NCI-H345 (cell line): ENCODE measurements at places on chromosomes 13 and 19.
A peak's percentile ranks its signal among the peaks of the same experiment; 100 is the strongest.

DNA sequence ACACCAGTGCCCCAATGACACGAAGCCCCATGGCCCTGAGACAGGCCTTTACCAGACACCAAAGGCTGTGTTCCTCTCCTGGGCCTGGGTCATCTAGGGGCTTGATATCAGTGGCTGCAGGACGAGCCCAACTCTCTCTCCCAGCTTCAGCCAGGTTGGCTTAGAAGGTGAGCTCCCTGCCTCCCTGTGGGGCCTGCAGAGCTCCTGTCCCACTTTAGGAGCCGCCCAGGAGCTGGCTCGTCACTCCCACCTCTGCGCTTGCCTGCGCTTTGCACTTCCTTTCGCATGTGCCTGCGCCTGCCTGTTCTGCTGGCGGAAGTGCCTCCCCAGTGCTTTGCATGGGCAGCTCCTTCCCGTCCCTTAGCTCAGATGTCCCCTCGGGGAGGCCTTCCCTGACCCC is 4.9 kb downstream of the CALM3 start:
- no peak for DNase-seq

DNA sequence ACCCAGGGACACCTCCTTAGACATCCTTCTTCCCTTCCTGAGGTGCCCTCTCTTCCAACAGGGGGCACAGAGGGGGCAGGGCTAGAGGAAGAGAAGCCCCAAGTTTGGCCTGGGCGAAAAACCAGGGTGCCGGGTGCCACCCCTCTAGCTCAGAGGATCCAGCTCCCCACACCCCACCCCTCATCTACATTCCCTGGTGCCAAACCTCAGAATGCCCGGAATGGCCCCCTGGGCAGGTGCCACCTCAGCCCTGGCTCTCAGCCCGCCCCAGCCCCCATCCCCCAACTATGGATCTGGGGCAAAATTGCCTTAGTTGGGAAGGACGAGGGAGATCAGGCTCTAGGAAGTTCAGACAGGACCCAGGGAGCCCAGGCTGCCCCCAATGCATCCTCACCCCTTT is 2.0 kb downstream of the CNN1 start:
- no peak for DNase-seq

- DNase-seq, result no peak
These were observed 172.6 kb downstream of the NUFIP1 start for GRCh38 chr13:44816701-44817100.

GRCh38 chr13:106036870-106037269 is 498.6 kb downstream of the EFNB2 start:
- no peak for DNase-seq

DNA sequence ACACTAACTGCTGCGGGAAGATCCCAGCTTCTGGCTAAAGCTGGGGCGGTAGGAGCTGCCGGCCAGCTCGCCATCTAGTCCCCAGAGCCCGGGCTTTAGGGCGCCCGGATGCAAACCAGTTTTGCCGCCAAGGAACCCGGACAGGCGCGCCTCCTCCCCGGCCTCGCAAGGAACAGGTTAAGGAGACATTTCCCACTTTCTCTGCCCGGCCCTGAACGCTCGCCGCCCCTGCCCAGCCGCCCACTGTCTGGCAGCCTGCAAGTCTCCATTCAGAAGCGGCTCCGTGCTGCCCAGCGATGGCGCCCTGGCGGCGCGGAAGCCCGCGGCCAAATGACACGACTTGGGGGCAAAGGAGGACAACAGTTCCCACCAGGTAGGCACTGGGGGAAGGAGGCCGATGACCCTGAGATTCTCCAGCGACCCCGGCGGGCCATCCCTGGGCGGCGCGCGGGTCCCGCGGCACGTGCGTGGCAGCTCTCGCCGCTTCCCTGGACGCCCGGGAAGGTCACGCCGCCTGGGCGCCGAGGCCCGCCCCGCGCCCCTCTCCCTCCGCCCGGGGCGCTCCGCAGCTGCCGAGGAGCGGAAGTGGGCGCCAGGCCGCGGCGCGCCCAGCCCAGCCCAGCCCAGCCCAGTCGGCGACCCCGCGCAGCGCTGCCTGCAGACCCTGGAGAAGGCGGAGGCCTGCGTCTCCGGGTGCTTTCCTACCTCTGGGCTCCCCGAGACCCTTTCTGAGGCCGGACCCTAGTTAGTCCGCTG is 42.2 kb upstream of the HNRNPA1L2 start:
- peak; percentile 35 for DNase-seq

- no peak for DNase-seq
These were observed 52.9 kb downstream of the OR10H4 start for GRCh38 chr19:16001481-16002312.

DNA sequence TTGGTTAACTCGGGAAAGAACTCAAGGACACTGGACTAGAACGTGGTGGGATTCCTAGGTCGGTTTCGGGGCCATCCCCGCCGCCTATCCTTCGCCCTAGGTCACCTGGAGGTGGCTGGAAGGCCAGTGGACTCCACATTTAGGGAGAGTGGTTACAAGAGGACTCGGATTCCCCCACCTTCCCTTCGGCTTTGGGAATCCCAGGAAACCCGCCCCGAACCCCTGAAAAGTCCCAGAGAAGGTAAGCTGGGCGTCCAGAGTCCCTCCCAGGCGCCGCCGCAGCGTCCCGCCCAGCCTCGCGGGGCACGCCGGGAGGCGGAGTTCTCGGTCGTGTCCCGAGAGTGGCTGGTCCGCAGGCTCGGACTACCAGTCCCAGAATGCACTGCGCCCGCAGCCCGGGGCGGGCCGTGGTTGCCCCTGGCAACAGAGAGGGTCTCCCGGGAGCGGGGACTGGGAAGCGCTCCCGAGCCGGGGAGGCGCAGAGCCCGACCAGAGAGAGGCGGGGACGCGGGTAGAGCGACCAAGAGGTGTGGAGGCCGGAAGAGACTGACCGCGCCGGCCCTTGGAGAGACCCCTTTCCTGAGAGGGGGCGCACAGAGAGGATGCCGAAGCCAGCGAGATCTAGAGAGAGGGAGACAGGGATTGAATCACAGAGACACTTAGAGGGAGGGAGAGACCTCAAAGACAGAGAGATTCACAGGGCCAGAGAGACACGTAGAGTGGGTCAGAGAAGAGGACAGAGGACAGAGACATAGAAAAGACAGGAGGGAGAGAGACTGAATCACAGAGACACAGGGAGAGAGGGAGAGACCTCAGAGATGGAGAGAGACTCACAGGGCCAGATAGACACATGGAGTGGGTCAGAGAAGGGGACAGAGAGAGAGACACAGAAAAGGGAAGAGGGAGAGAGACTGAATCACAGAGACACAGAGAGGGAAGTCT is 2.6 kb upstream of the PRKCG start:
- DNase-seq, result no peak

DNA sequence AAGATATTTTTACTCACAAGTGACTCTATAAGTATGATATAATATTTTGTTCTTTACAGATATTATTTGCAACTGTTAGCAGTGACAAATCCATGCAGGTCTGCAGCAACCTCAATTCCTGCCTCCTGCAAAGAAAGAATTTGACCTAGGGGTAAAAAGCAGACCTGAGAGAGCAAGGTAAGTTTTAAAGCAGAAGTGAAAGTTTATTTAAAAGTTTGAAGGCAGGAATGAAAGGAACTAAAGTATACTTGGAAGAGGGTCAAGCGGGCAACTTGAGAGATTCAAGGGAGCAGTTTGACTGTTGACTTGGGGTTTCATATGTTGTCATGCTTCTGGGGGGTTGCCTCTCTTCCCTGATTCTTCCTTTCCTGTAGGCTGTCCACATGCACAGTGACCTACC is 520.1 kb upstream of the PCDH20 start:
- DNase-seq, result no peak

GRCh38 chr19:30784850-30785457 is 412.8 kb downstream of the ZNF536 start:
- DNase-seq, result no peak

DNA sequence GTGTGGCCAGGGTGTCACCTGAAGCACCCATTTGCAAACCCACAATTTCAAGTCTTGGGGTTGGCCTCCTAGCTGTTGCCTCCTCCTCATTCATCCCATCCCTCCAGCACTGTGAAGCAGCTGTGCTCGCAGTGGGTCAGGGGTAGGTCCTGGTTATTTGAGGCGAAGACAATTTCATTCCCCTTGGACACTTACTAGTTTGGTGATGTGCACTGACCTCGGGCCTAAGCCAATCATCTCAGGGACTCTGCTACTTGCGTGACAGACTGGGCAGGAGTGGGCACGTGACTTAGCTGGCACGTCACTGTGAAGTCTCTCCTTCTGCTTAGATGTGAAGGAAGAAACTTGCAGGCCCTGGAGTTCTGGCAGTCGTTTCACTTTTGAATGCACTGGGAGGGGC is 3.5 kb upstream of the ATP11A start:
- DNase-seq, result no peak

GRCh38 chr19:44570984-44571684 is 41.7 kb upstream of the CEACAM20 start:
- peak; percentile 50 for DNase-seq

DNA sequence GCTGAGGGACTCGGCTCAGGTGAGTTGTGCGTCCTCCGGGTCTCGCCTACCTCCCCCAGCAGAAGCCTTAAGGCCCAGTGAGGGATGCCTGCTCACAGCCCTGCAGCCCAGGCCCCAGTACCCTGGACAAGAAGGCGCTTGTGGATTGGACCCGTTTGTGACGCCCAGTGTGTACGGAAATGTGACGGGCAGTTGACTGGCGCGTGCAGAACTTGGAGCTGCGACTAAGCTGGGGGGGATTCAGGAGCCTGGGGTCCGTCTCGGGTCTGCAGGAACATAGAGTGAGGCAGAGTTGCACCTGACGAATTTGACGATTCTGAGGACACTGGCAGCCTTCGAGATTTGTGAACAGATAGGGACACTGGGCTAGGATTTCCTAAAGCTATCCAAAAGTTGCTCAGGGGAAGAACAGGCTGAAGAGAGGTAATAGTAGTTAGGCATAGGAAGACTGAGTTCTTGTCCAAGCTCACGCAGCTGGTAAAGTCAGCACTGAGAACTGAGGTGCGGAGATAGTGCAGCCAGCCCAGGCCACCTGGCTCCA is 519 bp downstream of the ZNF551 start:
- no peak for DNase-seq

DNA sequence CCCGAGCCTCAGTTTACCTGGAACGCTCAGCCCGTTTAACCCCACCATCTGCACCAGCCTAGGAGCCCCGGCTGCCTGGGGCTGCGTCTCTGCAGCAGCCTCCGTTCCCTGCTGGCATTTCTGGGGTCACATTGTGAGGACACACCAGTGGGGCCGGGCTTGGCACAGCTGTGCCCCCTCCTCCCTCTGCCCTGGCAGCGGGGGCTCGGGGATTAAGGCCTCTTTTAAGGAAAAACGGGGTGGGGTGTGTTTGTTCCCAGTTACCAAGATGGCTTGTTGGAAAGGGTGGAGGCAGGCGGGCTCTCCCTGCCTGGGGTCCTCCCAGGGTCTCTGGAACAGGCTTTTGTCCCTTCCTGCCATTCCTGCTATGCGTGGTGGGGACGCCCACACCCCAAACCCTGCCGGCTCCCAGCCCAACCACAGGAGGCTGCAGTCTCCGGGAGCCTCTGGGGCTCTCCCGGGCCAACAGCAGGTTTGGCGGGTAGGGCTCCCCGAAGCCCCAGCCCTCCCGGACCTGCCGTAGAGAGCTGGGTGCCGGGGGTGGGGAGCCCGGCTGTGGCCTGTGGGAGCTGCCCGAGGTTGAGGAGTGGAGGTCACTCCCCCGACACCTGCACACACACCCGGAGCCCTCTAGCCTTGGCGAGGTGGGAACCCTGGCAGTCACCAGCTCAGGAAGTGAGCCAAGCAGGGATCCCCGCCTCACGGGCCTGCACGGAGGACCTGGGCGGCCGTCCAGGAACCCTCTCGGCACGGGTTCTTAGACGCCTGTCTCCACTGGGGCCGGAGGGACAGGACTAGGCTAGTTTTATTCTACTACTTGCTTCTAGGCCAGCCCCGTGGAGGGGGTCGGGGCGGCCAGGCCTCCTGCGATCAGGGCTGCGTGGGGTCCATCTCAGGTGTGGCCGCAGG is 36.9 kb downstream of the GADD45B start:
- DNase-seq, result no peak

- no peak for DNase-seq
These were observed 32.2 kb downstream of the UNC13A start for GRCh38 chr19:17655751-17656472.

- DNase-seq, result no peak
These were observed 1.8 kb downstream of the TNPO2 start for GRCh38 chr19:12721656-12722565.

DNA sequence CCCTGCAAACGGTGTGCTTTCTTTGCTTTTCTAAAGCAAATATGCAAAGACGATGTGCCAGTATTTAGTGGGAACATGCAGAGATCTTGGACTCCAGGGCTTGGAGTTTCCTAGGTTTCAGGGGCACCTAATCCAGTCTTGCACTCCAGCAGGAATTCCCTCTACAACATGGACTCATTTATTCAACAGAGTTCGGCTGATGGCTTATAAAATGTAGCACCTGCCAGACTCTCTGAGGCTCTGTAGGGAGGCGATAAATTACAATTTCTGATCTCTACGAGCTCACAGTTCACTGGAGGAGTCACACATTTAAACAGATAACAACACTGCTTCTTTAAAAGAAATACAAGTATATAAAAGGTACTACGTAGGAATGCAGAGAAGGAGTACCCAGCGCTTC is 143.7 kb downstream of the FGF9 start:
- no peak for DNase-seq

GRCh38 chr19:18761531-18762110 is 29.5 kb downstream of the COMP start:
- no peak for DNase-seq

- DNase-seq, result no peak
These were observed 12.7 kb upstream of the LILRA2 start for GRCh38 chr19:54560881-54561385.

GRCh38 chr13:77861741-77862140 is 56.9 kb downstream of the EDNRB start:
- DNase-seq, result no peak

DNA sequence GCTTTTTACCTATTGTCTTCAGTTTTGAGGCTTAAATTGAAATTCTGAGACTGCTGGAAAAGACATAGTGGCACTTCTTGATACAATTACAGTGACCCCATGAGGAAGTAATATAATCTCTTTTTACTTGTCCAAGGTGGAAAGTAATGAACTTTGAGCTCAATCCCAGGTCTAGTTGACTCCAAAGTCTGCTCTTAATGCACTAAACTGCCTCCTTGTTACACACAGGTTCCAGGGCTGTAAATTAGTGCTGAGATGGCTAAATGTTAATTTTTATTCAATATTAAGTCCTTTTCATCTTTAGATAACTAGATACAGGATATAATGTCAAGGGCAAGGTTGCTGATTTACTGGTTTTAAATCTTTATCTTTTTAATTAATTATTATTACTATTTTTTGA is 2.5 kb downstream of the NUDT15 start:
- DNase-seq, result no peak

- DNase-seq, result peak; percentile 25
These were observed 7.5 kb upstream of the SACS start for GRCh38 chr13:23440821-23441618.

GRCh38 chr19:49518033-49518432 is 5.6 kb downstream of the FCGRT start:
- no peak for DNase-seq

- peak; percentile 44 for DNase-seq
These were observed 1.0 kb upstream of the PCDH8 start for GRCh38 chr13:52849291-52850071.

GRCh38 chr19:30512176-30513081 is 140.2 kb downstream of the ZNF536 start:
- DNase-seq, result no peak

GRCh38 chr19:40622773-40623075 is 21.6 kb downstream of the LTBP4 start:
- DNase-seq, result no peak
